Ureter (tissue), 1 donor: ENCODE measurements at places on chromosomes 16 and 17. TPM values are rescaled to one million over a fixed set of nuclear protein-coding genes. Genes with fewer than 3 reads are reported as not detected.
A peak's percentile ranks its signal among the peaks of the same experiment; 100 is the strongest.

DNA sequence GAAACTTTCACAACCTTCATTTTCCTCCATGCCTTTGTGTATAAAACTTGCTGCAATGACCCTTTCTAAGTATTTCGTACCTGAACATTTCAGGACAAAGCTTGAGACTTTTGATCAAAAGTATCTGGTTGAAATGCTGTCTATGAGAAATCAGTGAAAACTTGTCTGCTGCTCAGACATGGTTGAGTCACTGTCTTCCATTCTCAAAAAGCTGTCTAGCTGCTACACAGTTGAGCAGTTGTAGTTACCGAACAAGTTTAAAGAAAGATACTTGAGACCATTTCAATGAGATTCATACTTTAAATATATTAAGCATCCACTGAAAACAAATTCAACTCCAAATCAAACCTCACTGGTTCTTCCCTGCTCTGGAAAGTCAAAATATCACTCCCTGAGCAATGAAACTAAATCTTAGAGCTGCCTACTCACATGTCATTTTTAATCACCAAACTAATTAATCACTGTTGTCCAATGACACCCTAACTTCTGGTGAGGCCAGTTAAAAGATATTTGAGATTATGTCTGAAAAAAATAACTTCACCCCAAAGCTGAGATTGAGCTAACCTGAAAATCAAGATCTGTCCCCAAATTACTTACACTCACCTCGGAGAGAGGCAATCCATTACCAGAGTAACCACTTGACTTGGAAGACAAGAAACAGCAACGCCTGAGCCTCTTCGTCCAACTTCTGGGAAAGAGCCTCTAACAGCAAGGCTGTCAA, 488 bp downstream of the TMEM100 start:
- no peak for DNase-seq

- DNase-seq = peak; percentile 47
Observed at GRCh38 chr17:51118330-51119195, 2.1 kb downstream of the SPAG9 start.

DNA sequence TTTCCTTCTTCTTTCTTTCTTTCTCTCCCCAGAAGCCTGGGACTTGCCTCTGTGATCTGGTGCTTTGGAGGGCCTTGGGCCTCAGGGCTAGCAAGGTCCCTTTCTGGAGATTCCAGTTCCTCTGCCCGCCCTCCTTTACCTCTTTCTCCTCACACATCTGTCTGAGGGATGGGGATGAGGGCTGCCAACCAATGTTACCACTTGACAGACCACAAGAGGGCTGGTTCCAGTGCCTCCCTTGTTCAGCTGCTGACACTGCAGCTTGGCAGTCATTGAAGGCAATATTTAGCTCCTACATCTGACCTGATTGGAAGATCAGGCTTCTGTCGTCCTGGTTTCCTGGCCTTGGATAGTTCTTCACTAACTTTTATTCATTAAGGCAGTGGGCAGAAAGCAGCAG, 3.6 kb upstream of the ZNF652 start:
- no peak for DNase-seq

DNA sequence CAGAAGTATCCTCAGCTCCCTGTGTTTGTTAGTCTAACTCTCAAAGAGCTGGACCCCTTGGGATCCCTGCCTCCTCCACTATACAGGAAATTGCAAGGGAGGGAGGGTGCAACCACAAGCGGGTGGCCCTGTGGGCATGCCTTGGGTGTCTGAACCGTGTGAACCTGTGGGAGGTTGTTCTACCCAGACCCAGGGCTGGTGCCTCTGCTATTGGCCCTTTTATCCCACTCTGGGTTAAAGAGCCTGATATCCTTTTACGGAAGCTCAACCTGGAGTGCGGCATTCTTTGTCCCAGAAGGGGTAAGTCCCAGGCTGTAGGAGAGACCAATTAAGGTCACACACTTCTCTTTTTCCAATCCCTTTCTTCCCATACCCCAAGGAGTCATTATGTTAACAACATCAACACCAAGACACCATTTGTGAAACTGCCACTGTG, 53.4 kb downstream of the ARSG start:
- DNase-seq = no peak

DNA sequence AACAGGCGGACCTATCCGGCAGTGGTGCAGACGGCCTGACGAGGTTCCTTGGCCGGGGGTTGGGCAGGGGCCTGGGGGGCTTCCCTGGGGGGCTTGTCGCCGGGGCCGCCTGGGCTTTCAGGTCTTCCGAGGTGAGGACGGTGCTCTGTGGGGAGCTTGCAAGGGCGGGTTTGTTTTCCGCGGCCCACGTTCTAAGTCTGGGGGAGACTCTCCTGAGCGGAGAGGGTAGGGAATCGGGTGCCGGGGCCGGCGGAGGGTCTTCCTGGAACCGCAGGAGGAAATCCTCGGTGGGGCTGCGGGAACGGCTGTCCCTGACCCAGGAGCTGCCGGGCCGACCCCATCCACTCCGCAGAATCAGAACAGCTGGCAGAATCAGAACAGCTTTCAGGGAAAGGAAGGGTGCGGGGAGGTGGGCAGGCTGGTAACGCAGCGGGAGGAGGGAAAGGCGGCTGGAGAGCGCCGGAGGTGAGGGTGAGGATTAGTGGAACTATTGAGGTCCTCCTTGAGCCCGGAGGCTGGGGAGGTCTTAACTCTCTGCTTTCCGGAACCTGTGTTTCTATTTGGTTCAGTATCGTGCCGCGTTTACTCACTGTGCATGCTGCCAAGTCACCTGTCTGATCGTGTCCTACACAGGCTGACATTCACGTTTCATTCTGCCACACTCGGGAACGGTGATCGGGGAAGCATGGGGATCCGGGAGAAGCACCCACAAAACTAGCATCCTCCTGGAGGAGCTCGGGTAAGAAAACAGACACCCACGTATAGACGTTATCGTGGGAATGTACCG, 28.9 kb downstream of the CPSF4L start:
- DNase-seq = peak; percentile 53

Gene BCAR1
- 81.8 TPM for total RNA-seq

Gene ELP5
- 46.3 TPM for total RNA-seq

Gene HS3ST3A1
- not detected for total RNA-seq
